ENCODE measurements at places on chromosomes 2 and 18.

DNA sequence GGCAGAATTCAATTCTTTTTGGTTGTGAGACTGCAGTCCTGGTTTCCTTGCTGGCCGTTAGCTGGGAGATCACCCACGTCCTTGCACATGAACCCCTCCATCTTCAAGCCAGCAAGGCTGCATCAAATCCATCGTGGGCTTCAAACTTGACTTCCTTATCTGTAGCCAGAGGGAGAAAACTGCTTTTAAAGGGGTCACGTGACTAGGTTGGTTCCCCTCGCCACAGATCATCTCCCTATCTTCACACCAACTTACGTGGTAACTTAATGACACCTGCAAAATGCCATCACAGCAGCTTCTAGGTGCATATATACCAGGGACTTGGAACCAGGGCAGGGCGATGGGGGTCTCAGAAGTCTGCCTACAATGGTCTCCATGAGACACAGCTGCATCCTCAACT is 169.5 kb downstream of the MTCL1 start:
- DNase-seq, result no peak

DNA sequence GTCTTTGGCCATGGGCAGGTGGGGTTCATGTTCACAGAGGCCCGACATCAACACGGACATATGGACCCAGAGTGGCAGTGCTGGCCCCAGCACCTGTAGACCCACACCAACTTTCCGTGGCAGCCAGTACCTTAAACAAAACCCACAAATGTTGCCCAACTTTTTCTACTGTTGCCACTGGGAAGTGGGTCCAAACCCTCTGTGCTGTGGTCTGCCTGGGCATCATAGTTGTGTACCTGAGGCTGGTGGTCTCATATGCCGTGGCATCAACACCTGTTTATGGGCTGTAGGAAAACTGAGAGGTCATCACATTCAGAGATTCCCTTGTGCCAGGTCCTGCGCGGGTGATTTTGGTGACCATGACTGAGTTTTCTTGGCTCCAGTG is 79.9 kb downstream of the SH3RF3 start:
- no peak for DNase-seq

- no peak for DNase-seq
These were observed 42.8 kb upstream of the MYCN start for GRCh38 chr2:15897431-15898098.

DNA sequence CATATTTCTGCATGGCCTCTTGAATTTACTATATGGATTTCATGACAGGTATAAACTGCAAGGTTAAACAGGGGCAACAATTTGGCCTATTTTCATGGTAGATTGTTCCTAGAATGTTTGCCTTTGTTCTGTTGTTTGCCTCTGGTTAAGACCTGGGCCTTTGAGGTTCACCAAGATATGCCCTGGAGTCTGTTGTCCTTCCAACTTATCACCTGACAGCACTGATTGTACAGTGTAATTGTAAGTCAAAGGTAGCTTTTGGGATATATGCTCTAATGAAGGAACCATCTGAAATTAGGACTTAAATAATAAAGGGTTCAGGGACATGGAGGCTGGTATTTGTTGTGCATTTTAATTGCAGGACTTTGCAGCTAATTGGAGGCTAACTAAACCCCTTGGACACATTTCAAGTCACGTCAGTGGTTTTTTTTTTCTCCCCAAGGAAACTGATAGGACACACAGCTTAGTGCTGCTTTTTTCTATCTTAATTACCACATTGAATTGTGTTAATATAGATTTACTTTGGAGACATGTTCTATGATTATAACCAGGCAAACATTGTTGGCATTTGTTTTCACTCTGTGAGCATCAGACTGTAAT is 771.2 kb upstream of the LINC00305 start:
- DNase-seq, result no peak

- DNase-seq, result no peak
These were observed 117.6 kb upstream of the STK17B start for GRCh38 chr2:196289000-196289399.

- peak; percentile 8 for DNase-seq
These were observed 1.4 kb downstream of the TGIF1 start for GRCh38 chr18:3451183-3451988.

DNA sequence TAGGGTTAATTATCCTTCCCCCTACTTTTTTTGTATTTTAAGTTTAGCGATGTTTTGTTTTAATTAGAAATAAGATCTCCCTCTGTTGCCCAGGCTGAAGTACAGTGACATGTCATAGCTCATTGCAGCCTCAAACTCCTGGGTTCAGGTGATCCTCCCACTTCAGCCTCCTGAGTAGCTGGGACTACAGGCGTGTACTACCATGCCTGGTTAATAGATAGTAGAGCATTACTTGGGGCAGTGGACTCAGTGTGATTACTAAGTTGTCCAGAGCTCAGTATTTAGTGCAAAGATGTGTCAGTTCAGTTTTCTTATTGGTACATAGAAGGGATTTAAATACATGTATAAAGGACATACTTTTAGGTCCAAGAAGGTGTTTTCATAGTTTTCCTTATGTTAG is 9.5 kb upstream of the ADGRF3 start:
- DNase-seq, result no peak
